Activated naive CD8-positive, alpha-beta T cell treated with anti-CD3 and anti-CD28 coated beads, Interleukin-2, amount 10 ng/mL, durations not matched to agents 7 days and 5 days (primary cell): ENCODE measurements at places on chromosomes 16 and 17.

- DNase-seq = no peak
These were observed 78.3 kb downstream of the RMI2 start for GRCh38 chr16:11423315-11424117.

GRCh38 chr17:42543190-42544079, 7.4 kb downstream of the NAGLU start:
- no peak for DNase-seq

- DNase-seq = no peak
These were observed 81.6 kb downstream of the MYH11 start for GRCh38 chr16:15775209-15775608.

DNA sequence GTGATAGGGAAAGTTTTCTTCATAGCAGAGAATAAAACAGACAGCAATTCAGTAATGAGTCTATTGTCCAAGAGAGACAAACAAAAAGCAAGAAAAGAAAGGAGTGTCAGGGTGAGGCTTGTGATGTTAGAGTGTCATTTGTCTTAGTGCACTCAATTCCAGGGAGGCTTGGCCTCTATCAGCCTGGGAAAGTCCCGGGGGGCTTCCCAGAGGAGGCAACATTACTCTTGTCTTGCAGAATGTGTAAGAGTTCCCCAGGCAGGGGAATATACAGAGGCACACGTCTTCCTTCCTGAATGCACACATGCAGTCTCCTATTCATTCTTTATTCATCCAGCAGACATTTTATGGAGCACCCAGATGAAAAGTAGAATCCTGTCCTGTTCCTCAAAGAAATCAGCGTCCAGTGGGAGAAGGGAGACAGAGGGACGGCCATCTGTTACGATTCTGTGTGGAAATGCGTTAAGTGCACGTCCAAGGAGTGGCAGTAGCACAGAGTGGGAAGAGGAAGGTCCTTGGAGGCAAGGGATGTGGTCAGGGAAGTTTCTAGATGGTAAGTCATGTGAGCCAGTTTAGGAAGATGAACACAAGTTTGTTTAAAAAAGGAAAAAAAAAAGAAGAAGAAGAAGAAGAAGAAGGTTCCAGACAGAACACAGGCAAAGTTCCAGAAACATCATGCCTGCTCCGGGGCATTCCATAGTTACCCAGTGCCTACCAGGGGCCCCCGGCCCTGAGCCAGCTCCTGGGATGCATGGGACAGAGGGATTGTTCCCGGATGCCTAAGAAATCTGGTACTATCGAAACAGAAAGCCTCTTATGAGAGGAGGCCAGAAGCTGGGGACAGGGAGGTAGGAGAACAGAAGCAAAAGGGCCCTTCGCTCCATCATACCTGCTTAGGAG, 21.1 kb downstream of the CACNG4 start:
- no peak for DNase-seq

DNA sequence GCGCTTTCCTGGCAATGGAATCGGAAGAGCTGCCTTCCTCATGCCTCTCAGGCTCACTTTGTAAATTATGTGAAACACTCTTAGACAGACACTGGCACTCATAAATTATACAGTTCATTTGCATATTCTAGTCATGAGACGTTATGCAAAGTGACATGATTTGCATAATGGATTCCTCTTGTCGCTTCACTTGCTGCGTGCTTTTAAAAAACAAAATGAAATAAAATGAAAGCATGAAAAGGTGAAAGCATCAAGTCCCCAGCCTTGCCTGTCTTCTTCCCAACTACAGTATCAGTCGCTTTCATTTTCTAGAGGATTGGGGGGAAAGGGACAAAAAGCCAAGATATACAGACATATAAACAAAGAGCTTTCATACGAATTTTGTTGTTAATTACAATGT, 252.8 kb upstream of the PMFBP1 start:
- no peak for DNase-seq

GRCh38 chr17:1753767-1754429, 8.0 kb upstream of the SERPINF1 start:
- no peak for DNase-seq

DNA sequence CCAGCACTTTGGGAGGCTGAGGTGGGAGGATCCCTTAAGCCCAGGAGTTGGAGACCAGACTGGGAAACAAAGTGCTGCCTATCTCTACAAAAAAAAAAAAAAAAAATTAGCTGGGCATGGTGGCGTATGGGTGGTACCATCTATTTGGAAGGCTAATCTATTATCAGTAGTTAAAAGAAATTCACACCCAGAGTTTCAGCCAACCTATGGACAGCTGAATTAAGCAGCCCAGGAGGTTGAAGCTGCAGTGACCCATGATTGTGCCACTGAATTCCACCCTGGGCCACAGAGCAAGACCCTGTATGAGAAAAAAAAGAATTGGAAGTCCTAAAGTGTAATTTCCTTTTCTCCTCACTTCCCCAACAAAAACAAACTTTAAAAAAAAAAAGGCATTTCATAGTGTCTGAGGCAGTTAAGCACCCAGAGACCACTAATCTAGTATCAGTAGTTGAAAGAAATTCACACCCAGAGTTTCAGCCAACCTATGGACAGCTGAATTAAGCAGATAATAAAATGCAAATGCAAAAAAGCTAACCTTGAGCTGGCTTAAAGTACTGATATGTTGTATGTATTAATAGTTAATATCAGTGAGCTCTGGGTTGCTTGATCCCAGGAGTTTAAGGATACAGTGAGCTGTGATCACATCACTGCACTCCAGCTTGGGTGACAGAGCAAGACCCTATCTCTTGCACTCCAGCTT, 18.1 kb downstream of the CLTC start:
- no peak for DNase-seq

- no peak for DNase-seq
These were observed 161.3 kb downstream of the RPTOR start for GRCh38 chr17:80705988-80706387.

DNA sequence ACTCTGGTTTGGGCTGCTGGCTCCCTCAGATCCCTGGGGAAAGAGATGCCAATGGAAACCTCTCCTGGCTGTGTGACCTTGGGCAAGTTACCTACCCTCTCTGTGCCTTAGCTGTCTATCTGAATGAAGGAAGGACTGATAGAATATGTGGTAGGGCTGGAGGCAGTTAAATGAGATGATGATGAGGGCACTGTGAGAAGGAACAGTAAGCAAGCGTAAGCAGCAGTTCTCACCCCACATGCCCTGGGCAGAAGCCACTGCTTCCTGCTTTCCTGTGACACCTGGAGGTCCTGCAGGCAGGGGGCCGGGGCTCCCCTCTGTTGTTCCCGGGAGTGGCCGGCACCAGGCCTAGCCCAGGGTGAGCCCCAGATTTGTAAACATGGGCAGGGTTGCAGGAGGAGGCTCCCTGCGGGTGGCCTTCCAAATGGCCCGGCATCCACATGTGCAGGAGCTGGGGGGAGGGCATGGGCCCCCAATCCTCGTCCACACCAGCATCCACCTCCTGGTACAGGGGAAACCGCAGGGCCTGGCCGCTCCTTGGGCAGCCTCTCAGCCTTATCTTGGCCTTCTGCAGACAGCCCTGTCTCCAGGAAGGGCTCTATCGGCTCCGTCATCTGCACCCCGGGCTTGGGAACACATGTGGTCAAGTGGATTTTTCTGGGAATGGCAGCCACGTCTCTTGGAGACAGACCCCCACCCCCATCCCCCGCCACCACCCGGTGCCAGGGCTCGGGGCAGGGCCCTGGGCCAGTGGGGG, 235.6 kb upstream of the GSE1 start:
- DNase-seq = no peak

GRCh38 chr17:77437017-77437416, 296.2 kb downstream of the SEC14L1 start:
- no peak for DNase-seq

- DNase-seq = no peak
These were observed 565 bp downstream of the DPEP1 start for GRCh38 chr16:89613954-89614459.

GRCh38 chr17:4782652-4783051, 3.5 kb downstream of the VMO1 start:
- DNase-seq = peak; percentile 41

GRCh38 chr16:56632848-56633365, 448 bp downstream of the MT1M start:
- no peak for DNase-seq

DNA sequence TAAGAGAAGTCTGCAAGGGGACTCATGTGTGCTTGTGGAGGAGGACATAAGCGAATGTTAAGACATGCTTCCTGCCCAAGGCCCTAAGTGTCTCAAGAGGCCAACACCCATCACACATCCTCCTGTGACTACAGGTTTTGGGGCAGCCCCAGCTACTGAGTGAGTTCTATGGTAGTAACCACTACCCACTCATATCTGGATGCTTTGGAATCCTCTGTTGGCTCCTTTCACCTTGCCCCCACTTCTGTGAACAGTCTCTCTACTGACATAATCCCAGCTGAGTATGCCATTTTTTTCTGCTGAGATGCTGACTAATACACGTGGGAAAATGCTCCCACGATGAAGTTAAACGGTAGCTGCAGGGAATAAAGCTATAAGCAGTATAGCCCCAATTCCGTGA, 153.5 kb downstream of the VPS53 start:
- no peak for DNase-seq

GRCh38 chr16:799111-799947, 1.2 kb downstream of the GNG13 start:
- DNase-seq = no peak

DNA sequence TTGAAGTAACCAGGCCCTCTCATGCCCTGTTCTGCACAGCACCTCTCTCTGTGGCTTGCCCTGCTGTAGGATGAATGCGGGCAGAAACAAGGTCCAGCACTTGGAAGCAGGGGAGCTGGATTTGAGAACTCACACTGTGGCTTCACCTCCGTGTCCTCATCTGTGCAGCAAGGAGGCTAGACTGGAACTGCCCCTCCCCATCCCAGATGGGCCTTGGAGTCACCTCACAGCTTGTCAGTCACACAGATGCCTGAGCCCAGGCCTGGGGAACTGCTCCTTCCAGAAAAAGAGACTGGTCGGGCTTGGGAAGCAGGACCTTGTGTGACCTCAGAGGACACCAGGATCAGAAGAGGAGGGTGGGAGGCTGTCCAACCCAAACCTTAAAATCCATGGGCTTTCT, 180.8 kb downstream of the CCT6B start:
- no peak for DNase-seq

DNA sequence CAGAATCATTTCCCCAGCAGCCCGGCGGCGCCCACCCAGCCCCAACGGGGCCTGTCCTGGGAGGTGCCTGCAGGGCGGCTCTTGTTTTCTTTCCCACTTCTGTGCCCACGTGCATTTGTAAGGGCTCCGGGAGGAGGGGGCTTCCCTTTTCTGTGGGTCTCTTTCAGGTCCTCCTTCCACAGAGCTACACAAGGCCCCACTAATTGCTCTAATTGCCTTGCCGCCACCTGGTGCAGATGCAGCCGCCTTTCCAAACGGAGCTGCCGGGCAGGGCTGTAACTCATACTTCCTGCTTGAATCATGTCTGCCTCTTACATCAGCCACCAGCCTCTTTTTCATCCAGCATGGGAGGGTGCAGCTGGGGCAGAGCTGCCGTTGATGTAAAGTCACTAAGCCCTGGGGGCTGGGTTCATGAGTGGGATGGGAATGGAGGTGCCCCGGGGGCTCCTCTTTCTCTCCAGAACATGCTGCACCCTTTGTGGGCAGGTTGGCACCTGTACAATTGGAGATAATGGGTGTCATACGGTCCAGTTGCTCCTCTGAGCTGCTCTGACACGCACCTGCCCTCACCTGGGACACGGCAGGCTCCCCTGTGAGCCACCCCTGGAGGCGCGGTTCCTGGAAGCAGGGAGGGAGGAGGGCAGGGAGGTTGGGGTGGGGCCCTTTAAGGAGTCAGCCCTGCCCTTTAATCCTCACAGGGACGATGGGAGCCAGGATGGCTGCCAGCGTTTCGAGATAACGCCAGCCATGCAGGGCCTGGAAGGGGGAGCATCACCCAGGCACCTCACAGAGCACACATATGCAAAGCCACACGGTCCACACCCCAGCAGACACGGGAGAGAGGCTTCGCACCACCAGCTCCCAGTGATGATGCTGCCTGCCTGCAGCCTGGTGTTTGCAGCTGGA, 41.1 kb upstream of the KLHDC4 start:
- DNase-seq = peak; percentile 72

DNA sequence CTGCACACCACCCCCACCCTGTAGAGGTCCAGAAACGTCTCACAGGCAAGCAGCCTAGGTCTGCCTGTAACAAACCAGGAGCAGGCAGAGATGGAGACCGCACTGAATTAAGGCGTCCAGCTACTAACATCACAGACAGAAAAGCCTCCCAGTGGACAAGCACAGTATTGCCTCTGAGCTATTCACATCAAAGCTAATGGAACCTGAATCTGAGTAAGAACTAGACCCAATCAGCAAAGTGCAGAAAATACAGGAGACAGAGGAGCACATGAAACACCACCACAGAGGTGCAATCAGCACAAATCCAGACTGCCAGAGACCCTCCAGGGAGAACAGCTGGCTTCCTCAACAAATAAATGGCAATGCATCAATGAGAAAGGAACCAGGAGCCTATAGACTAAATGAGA, 22.2 kb upstream of the PEMT start:
- no peak for DNase-seq

GRCh38 chr17:28810437-28810836, 32.2 kb downstream of the FAM222B start:
- DNase-seq = no peak

DNA sequence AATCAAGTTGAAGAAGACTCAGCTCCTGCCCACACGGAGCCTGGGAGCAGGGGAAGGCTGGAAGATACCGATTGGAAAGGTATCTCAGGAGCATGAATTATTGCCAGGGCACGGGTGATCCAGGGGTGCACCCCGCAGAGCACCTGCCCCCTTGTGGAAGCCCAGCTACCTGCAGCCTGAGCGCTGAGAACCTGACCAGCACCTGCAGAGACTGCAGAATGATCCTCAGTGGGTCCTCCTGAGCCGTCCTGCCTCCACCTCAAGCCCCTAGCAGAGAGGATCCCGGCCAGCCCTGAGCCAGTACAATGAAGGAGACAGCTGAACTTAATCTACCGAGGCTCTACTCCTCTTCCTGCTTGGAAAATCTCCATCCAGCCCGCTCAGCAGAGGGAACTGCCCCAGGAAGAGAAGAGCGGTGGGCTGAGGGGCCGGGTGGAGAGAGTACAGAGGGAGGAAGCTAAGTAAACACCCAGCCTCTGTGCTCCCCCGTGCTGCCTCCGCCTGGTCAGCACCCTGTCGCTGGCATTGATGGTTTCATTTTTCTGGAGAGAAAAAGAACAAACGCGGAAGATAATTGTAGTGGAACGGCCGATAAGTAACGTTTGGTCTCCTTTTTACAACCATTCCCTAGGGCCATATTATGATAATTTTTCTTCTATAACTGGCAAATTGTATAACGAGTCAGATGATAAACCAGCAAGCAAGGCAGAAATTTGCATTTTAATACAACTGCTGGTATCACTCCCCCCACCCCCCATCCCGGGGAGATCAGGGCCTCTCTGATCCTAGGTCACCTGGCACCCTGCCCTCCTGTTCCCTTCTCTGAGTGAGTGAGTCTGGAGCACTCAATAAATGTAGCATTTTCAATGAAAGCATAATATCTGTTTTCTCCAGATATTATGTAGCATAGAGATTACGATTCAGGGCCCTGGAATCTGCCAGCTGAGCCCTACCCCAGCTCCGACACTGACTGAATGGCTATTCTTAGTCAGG, 204.5 kb upstream of the RPL38 start:
- DNase-seq = peak; percentile 74

DNA sequence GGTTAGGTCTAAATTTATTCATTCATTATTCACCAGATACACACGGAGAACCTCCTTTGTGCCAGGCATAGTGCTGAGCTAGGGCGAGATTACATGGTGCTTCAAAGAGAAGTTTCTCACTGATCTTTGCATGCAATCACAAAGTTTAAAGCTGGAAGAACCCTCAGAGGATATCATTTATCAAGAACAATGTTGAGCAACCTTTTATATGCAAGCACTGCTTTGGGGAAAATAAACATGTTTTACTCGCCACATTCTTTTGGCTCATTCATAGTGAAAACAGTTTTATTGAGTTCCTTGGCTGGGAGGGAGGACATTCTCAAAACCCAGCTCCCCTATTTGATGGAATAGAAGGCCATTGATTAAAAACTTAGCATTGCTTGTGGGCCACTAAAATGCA, 49.8 kb upstream of the XYLT1 start:
- DNase-seq = no peak
